ENCODE measurements at places on chromosomes 3 and 15.

GRCh38 chr3:194447161-194447560, 39.6 kb downstream of the ATP13A3 start:
- no peak for DNase-seq

- DNase-seq: no peak
Observed at GRCh38 chr3:143065364-143065763, 54.2 kb upstream of the CHST2 start.

- no peak for DNase-seq
Observed at GRCh38 chr15:77510066-77511057, 89.7 kb downstream of the HMG20A start.

DNA sequence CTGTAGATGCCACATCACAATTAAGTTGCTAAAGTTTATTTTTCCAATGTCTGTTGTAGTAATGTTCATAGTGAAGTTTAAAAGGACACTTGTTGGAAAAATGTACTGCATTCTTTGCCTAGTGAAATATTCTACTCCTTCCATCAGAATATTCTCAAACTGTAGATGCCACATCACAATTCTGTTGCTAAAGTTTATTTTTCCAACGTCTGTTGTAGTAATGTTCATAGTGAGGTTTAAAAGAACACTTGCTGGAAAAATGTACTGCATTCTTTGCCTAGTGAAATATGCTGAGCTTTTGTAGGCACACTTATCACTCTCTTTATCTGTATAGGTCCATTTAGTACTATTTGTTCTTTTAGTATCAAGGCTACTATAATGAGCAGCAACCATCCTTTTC, 836.1 kb downstream of the NAALADL2 start:
- DNase-seq: no peak

Data from activated CD8-positive, alpha-beta memory T cell treated with anti-CD3 and anti-CD28 coated beads for 4 hours (primary cell).